Activated CD4-positive, alpha-beta T cell treated with anti-CD3 and anti-CD28 coated beads for 4 hours (primary cell): ENCODE measurements at places on chromosomes 3 and 15.

- no peak for DNase-seq
These were observed 38.3 kb downstream of the CHSY1 start for GRCh38 chr15:101213570-101213969.

- no peak for DNase-seq
These were observed 12.0 kb downstream of the RAB6B start for GRCh38 chr3:133883641-133884040.

DNA sequence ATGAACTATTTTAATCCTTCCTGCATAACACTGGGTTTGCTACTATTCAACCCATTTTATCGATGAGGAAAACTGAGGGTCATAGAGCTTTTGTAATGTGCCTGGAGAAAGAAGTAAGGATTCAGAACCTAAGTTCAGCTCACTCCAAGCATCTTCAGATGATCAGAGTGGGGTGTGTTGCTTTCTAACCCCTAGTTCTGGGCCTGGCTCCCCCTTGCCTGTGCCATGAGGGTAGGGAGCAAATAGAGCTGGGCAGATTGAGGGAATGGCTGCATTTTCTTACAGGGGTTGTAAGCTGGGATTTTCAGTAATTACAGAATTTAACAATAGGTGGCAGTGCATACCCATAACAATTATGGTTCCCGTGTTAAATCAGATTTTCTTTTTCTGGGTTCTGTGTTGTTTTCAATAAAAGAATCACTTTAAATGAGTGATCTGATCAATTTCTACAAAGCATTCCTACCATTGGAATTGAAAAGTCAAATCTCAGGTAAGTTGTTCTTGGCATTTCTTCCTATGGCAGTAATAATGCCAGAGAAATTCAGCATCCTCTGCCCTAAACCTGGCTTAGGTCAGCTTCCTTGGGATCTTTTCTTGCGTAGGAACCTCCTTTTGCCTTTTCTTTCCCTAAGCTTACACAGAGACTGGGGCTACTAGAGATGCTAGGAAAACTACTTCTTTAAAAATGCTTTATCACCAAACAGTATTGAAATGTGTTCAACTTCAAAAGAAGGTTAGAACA, 103.8 kb upstream of the IL12A start:
- no peak for DNase-seq

- no peak for DNase-seq
These were observed at the start of gene GPR15 for GRCh38 chr3:98531622-98532274. TSS of gene GPR15 (plus strand) at chr3:98531978. CDS start at chr3:98532034, 56 bp downstream.

DNA sequence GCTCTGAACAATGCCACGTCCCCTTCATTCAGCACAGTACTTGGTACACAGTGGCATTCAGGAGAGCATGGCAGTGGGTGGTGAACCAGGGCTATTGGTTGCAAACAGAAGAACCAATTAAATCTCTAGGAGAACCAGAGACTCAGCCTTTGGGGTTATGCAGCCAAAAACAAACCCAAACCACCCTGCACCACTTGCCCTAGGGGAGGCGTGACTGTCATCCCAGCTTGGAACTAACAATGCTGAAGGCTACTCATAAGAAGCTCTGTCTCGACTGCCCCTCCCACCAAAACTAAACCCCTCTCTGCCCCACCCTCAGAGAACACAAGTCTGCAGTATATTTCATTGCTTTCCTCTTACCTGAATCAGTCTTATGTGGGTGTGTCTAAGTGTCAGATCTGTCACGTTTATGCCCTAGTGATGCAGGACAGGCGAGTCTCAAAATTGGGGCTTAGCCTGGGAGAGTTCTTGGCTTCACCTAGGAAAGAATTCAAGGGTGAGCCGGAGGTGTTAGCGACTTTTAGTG, 15.2 kb upstream of the KLHL40 start:
- DNase-seq = no peak

DNA sequence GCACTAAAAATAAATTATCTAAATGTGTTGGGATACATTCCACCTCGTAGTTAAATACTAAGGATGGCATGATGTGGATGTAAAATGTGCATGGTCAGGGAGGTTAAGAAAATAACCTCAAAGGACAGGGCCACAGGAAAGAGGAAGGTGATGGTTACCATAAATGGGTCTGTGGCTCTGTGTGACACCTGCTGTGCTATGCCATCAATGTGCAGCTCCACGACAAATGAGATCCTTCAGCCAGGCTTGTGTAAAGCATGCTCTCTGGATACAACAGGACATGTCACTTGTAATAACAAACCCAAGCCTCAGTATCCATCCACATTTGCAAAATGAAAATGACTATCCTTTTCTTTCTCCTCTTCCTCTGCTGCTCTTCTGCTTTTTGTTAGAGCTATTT, 456.7 kb upstream of the RASGRP1 start:
- DNase-seq = no peak

DNA sequence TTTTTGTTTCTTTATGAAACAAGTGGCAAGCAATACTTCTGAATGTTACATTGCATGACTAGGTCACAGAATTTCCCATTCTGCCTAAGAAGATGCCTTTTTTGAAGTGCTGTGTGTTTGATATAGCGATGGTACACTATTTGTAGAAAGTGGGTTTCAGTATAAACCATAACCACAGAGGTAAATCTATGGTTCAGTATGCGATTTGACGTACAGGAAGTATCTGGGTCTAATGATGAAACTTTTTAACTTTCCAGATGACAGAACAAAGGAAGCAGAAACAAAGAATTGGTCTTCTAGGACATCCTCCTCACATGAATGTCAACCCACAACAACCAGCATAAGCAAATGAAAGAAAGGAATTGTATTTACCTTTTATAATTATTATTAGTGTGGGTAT, 133.4 kb upstream of the BHLHE40 start:
- DNase-seq = no peak

DNA sequence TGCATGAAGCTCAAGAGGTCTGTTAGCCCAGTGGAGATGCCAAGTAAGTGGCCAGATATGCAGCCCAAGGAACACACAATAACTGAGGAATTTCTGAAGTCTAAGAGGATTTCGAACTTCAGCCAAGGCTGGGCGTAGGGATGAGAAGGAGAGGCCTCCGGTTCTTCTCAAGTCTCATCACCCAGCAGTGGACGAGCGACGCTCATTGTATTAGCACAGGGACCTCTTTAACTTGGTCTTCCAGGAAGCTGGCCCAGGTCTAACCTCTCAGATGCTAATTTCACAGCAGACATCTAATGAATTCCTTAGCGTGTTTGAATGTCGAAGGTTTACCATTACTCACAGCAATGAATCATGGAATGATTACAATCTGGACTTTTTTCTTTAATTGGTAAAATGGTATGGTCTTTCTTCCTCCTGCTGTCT, 85.0 kb downstream of the HES1 start:
- DNase-seq = no peak

- no peak for DNase-seq
These were observed 12.6 kb downstream of the FAM107A start for GRCh38 chr3:58564456-58565160.

GRCh38 chr3:9110802-9111201, 138.6 kb downstream of the SRGAP3 start:
- no peak for DNase-seq

DNA sequence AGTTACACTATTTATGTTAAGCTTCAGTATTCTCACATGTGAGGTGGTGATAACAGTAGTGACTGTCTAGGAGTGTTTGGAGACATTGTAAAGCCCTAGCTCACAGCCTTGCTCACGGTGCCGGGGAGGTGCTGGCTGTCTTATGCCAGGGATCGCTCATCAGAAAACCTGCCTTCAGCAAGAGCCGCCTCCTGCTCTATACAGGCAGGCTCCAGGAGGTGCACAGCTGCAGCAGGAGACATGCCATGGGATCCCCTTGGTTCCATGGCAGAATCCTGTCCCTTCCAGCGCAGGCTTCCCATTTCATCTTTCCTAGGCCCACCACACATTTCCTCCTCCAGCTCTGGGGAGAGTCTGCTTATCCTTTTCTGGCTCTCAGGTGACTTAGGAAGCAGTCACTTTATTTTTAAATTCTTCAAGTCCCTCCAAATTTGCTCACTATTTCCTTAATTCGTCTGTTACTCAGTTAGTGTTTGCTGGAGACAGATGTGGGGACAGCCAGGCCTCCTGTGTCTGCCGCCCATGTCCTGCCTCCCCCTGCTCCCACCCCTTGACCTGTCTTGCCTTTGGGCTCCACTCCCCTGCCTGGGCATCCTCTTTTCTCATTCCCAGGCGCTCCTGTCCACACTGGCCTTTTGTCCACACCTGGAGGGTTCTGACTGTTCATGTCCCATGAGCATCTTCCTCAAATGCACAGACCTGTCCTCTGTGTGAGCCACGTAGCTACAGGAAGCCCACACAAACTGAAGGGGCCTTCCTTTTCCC, 31.7 kb downstream of the SLCO2A1 start:
- DNase-seq = no peak

DNA sequence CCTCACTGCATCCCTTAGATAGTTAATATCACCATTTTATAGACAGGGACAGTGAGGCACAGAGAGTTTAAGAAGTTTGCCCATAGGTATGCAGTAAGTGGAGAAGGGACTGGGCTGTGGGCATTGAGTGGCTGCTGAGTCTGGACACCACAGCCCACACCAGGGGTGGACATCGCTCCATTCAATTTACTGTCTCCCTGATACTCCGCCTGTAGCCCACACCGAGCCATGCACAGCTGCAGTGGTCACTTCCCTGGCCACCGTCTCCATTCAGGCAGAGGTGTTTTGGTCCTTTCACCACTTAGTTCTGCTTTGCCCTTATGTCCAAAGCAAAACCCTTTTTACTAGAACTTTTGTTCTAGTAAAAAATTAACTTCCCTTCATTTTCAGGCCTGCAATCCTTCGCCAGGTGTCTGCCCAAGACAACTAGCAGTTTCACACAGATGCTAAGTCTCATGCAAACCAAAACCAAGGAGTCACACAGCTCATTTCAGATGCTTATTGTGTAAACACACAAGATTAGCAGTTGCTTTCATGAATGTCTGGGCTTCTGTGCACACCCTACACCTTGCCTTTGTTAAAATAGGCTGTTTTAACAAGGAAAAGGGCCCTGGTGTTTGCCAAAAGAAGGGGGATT, 30.1 kb downstream of the ZNF35 start:
- DNase-seq = no peak

GRCh38 chr3:132285620-132285945, 31.6 kb upstream of the ACP3 start:
- no peak for DNase-seq

GRCh38 chr3:44762170-44762677, 630 bp downstream of the KIF15 start:
- no peak for DNase-seq

- no peak for DNase-seq
These were observed 47.5 kb downstream of the PRTG start for GRCh38 chr15:55695432-55695831.

DNA sequence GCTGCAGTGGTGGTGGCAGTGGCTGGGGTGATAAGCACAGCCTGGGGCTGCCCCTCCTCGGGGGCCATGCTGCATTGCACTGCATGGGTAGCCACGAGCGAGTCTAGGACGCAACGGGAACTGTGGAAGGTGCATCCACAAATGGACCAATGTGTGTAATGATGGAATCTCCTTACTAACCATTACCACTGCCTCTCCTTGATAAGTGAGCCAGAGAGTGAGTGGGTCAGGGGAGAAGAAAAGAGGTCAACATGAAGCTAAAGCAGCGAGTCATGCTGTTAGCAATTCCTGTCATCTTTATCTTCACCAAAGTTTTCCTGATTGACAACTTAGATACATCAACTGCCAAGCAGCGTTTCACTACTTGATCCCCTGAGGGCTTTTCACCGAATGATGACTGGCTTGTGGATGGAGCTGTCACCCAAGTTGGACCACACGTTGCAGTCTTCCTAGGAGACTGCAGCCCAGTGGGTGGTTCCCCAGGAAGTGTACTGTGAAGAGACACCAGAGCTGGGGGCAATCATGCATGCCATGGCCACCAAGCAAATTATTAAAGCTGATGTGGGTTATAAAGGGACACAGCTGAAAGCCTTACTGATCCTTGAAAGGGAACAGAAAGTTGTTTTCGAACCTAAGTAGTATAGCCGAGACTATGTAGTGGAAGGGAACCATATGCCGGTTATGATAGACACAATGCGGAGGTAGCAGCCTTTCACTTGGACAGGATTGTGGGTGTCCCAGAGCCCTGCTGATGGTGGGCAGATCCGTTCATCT, 20.6 kb downstream of the SAMD7 start:
- no peak for DNase-seq

GRCh38 chr3:17589888-17590287, 152.5 kb downstream of the TBC1D5 start:
- DNase-seq = no peak

DNA sequence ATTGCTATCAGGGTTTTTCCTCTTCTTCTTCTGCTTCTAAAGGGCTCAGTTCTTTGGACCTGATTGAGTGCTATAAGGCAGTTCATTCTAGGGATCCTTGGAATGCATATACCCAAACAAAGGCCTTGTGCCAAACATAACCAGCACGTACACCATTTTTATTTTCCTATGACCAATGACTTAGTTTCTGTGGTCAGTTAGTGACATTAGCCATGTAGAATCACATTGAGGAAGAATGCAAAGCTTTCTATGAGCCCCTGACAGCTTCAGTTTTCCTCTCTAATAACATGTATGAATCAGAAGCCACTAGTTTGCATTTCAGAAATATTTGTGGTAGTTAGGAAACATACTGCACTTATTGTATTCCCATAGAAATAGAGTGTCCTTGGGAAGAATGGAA, 240.0 kb downstream of the THRB start:
- DNase-seq = no peak

- DNase-seq = no peak
These were observed 141.4 kb downstream of the TGFBR2 start for GRCh38 chr3:30747771-30748281.

DNA sequence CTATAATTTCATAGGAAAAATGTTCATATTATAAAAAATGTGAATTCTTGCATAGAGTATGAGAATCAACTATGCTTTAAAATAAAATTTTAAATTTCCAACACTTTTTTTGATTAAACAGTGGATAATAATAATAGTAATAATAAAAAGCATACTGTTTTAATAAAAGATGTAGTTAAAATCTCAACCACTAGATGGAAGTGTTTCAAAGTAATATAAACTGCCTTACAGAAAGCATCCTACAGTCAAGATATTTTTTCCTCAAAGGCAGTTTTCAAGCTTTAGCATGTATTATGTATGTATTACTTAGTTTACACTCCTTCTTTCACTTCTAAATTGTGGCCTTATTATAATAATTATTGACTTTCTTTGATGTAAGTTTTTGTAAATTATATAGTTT, 217.5 kb downstream of the CHL1 start:
- no peak for DNase-seq

DNA sequence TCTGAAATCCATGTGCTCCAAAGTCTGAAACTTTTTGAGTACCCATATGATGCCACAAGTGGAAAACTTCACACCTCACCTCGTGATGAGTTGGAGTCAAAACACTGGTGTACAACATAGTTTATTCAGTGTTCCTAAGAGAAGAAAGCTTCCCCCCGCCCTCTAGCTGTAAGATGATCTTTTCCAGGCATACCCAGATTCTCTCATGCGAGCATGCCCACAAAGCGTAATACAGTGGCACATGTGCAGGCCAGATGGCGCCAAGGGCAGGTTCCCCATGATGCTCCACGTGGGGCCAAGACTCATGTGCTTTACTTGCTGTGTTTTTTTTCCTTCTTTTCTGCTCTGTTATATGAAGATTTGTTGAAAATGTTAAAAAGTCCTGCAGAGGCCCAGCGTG, 104.9 kb upstream of the LRRFIP2 start:
- DNase-seq = no peak
